Kidney (tissue), 22 donors: ENCODE measurements at places on chromosomes 12 and 14.

DNA sequence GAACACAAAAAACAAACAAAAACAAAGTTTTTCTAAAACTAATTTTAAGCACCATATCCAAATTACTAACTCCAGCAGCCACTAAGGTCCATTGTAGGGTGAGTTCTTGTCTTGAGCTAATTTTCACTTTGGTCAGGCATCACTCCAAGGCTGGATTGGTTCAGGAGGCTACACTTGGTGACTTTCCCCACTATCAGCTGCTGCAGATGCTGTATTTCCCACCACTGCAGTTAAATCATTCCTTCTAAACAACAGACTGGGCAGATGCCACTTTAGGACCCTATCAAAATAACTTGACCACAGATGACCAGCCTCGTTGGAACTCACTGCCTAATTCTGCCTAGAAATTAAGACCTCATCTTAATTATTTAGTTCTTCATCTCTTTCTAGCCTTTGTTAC is 140.5 kb downstream of the SLC16A7 start:
- H3K27me3 ChIP-seq, result no peaks in the 10 kb centered on the region
- H3K4me3 ChIP-seq, result no peak overlapping the region
- no peaks in the 10 kb centered on the region for H3K36me3 ChIP-seq
- no peak overlapping the region for H3K27ac ChIP-seq

DNA sequence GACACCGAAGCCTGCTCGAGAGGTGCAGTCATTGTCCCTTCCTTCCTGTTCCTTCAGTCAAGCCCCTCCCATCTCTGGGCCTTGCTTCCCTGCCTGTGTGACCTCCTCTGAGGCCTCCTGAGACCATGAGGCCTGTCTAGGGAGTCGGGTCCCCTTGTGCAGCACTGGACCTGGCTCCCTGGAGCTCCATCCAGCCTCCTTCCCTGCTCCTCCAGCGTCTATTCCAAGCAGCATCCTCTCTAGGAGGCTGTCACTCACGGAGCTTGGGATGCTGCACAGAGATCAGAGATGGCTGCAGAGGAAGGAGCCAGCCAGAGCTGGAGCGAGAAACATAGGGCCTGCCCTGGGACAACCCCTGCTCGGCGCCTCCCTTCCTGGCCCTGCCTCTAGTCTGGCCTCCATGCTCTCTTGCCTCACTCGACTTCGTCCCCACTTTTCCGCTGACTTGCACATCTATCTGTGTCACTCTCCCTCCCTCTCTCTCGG is 142.7 kb downstream of the BCL11B start:
- no peak overlapping the region for H3K4me3 ChIP-seq
- no peaks in the 10 kb centered on the region for H3K27me3 ChIP-seq
- peak; percentile 33 for DNase-seq
- H3K27ac ChIP-seq, result no peak overlapping the region
- H3K36me3 ChIP-seq, result no peaks in the 10 kb centered on the region

- no peak for DNase-seq
- no peaks in the 10 kb centered on the region for H3K36me3 ChIP-seq
- no peaks in the 10 kb centered on the region for H3K27me3 ChIP-seq
- no peak overlapping the region for H3K4me3 ChIP-seq
These were observed 642.0 kb downstream of the SLC6A15 start for GRCh38 chr12:84270470-84271140.

DNA sequence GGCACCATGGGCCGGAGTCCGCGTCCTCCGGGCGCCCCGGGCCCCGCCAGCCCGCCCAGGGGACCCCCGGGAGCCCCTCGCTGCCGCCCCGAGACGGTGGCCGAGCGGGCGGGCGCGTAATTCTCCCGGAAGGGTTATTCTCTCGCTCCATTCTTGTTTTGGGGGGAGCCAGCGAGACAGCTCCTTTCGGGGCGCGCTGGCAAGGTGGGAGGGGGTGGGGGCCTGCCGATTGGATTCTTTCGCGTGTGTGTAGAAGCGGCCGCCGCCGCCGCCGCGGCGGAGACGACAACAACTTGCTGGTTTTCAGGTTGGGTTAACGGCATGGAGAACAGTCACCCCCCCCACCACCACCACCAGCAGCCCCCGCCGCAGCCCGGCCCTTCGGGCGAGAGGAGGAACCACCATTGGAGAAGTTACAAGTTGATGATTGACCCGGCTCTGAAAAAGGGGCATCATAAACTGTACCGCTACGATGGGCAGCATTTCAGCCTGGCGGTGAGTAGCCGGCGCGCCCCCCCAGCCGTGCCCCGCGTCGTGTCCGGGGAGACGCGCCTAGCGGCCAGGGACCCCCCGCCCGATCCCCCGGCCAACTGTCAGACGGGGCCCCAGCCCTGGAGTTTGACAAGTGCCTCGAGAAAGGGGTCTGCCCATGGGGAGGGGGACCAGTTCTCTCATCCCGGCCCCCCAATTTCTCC is 755 bp downstream of the SETD1B start:
- H3K27me3 ChIP-seq, result no peaks in the 10 kb centered on the region
- peak overlapping the region; percentile 80 for H3K27ac ChIP-seq
- H3K4me1 ChIP-seq, result peaks cover 18% of the 10 kb centered on the region
- peak; percentile 81 for DNase-seq
- H3K36me3 ChIP-seq, result peaks cover 21% of the 10 kb centered on the region

DNA sequence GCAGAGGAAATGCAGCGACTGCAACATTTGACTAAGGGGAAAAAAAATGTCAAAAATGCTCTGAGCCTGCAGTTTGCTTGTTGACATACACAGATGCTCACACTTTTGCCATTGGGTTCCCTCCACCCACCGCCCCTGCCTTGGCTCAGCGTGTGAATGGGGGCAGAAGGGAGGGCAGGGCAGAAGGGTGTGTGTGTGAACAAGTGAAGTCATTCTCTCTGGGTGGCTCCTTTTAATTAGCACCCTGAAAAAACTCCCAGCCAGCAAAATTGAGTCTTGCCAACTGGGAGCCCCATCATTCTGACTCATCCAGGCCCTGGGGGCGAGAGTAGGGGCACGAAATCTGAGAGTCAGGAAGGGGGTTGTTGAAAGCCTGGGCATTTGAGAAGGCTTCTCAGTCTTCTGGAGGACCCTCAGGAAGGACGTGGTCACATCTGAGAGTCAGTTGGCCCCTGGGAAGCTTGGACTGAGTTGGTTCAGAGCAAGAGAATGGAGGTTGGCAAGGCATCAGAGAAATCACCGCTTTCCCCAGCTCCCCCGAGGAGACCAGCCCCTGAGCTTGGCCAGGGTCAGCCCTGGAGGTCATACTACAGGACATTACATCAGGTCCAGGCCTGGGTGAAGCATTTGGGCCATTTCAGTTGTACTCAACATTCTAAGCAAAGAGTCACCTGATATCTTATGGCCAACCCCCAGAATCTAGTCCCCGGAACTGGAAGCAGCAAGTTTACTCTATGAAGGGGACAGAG is 22.7 kb upstream of the KRT78 start:
- peak; percentile 83 for DNase-seq
- no peaks in the 10 kb centered on the region for H3K36me3 ChIP-seq
- peak overlapping the region; percentile 33 for H3K27ac ChIP-seq
- peaks cover 5% of the 10 kb centered on the region for H3K4me1 ChIP-seq
- H3K4me3 ChIP-seq, result no peak overlapping the region
- no peaks in the 10 kb centered on the region for H3K27me3 ChIP-seq

DNA sequence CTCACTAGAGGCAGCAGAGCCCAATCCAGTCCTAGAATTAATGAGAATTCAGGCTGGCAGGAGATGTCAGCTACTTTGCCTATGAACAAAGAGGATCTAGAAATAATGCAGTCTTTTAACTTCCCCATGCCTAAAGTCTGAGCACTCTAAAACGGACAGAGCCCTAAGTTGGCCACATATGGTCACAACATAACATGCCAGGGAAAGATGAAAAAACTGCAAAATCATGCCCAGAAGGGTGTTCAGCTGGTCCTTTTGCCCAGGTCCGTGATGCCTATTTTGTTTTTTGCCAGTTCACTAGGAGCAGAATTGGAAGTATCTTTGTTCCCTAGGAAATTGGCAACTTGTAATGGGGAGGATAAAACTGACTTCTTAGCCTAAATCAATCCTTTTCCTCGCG is 20.3 kb upstream of the LMNTD1 start:
- H3K27me3 ChIP-seq, result no peaks in the 10 kb centered on the region
- no peak for DNase-seq
- H3K27ac ChIP-seq, result no peak overlapping the region

DNA sequence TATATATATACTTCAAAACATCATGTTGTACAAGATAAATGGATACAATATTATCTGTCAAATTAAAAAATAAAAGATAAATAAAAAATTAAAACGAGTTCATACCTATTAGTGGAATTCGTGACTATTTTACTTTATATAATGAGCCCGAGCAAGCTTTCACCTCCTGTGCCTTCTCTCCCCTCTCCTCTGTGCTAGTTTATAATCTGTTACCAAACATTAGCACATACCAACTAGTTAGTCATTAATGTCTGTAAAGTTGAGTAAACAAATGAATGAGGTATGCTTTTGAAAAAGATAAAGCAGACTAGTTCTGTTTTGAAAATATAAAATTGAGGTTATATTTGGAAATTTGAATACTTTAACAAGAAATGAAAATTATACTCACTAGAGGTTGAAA is 84.0 kb downstream of the LRRC9 start:
- H3K4me1 ChIP-seq, result peaks cover 6% of the 10 kb centered on the region
- DNase-seq, result no peak
- no peak overlapping the region for H3K4me3 ChIP-seq
- H3K27ac ChIP-seq, result no peak overlapping the region

- DNase-seq, result no peak
- H3K27me3 ChIP-seq, result no peaks in the 10 kb centered on the region
- H3K27ac ChIP-seq, result peak overlapping the region; percentile 74
- H3K4me3 ChIP-seq, result peak overlapping the region; percentile 26
These were observed 5.3 kb downstream of the TRPV4 start for GRCh38 chr12:109827566-109828550.

DNA sequence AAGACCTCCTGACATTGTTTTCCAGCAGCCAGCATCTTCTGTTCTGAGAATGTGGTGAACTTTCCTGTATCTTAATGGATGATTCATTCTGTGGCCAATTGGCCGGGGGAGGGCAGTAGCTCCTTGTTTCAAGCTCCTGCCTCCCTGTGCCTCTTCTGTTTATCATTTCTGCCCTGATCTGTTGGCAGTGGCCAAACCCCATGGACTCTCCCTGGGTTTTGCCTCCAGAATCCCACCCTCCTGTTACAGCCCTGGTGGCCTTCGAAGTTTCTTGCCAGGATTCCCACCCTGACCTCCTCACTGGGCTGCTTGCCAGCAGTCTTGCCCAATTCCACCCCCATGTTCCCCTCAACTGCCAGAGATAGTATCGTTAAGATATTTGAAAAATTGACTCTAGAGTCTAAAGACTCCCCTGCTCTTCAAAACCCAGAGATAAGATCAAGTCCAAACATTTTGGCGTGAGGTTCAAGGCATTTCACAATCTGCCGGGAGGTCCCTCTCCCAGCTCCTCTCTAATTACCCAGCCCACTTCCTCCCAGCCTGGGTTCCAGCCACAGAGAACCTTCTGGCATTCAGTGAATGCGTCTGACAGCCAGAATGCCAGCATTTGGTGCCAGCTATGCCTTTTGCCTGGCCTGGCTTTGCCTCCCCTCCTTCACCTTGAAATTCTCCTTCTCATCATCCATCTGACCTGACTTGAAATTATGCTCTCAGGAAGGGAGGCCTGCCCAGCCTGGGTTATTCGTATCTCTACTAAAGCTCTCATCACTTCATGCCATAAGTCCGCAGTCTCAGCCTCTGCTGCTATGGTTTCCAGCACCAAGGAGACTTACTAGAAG is 37.7 kb upstream of the TXNRD1 start:
- no peaks in the 10 kb centered on the region for H3K4me1 ChIP-seq
- no peak overlapping the region for H3K4me3 ChIP-seq
- H3K27ac ChIP-seq, result no peak overlapping the region
- DNase-seq, result no peak
- H3K36me3 ChIP-seq, result no peaks in the 10 kb centered on the region

- no peaks in the 10 kb centered on the region for H3K27me3 ChIP-seq
- no peaks in the 10 kb centered on the region for H3K36me3 ChIP-seq
- H3K4me3 ChIP-seq, result no peak overlapping the region
- no peaks in the 10 kb centered on the region for H3K4me1 ChIP-seq
- DNase-seq, result no peak
- no peak overlapping the region for H3K27ac ChIP-seq
These were observed 41.4 kb upstream of the AMIGO2 start for GRCh38 chr12:47121146-47121545.

DNA sequence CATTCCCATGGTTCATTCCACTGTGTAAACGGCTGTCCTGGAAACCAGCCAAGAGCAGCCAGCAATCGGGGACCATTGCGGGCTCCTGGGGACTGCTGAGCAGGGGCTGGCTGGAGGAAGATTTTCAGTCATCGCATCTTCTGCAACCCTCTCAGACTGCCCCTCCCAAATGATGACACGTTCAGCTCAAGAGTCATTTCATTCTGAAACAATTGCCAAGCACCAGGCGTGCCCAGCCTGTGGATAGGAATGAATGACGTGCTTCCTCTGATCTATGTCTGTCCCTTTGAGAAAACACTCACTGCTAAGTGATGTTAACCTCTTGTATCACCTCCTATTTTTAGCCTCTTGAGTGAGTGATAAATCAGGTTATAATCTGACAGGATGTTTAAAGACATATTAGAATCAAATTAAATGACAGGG is 62.0 kb downstream of the NDUFA12 start:
- H3K4me1 ChIP-seq, result no peaks in the 10 kb centered on the region
- H3K27me3 ChIP-seq, result no peaks in the 10 kb centered on the region
- H3K4me3 ChIP-seq, result no peak overlapping the region
- H3K27ac ChIP-seq, result no peak overlapping the region
- DNase-seq, result peak; percentile 16

DNA sequence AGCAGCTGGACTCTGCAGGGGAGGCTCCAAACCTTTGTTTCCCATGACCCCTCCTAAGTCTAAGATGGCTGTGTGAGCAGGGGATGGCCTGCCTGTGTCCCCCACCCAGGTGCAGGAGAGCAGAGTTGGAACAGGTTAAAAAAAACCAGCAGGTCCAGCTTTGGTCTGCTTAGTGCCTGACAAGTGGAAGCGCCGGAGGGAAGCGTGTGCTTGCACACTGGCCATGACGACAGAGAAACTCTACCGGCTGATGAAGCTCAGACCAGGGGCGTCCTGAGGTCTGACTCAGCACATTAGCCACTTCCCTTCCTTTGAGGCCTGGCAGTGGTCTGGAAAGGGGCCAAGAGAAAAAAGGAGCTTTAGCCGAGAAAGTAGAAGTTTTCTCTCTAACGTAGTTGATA is 280.1 kb downstream of the VRK1 start:
- H3K27ac ChIP-seq, result no peak overlapping the region
- H3K4me3 ChIP-seq, result no peak overlapping the region
- H3K27me3 ChIP-seq, result no peaks in the 10 kb centered on the region

GRCh38 chr12:93537769-93538168 is 34.7 kb upstream of the SOCS2 start:
- peaks cover 4% of the 10 kb centered on the region for H3K4me1 ChIP-seq
- H3K4me3 ChIP-seq, result no peak overlapping the region
- H3K36me3 ChIP-seq, result no peaks in the 10 kb centered on the region
- no peaks in the 10 kb centered on the region for H3K27me3 ChIP-seq

- H3K4me1 ChIP-seq, result no peaks in the 10 kb centered on the region
- no peak for DNase-seq
- no peaks in the 10 kb centered on the region for H3K36me3 ChIP-seq
- H3K4me3 ChIP-seq, result no peak overlapping the region
These were observed 65.2 kb upstream of the PDZRN4 start for GRCh38 chr12:41122894-41123293.

- H3K4me3 ChIP-seq, result peak overlapping the region; percentile 87
- peaks cover 23% of the 10 kb centered on the region for H3K36me3 ChIP-seq
- peak overlapping the region; percentile 97 for H3K27ac ChIP-seq
- peaks cover 12% of the 10 kb centered on the region for H3K4me1 ChIP-seq
- no peaks in the 10 kb centered on the region for H3K27me3 ChIP-seq
These were observed 507 bp downstream of the AHSA1 start for GRCh38 chr14:77458249-77458950.

- H3K4me1 ChIP-seq, result peaks cover 3% of the 10 kb centered on the region
- no peak for DNase-seq
- H3K27ac ChIP-seq, result peak overlapping the region; percentile 97
- peaks cover 2% of the 10 kb centered on the region for H3K36me3 ChIP-seq
These were observed 556 bp downstream of the TIMM9 start for GRCh38 chr14:58426670-58427280.
